ENCODE measurements at places on chromosomes 12 and 14.

GRCh38 chr14:90126260-90126659 lies 64.5 kb downstream of the KCNK13 start:
- DNase-seq: no peak

- DNase-seq: no peak
These were observed 367.4 kb downstream of the BTG1 start for GRCh38 chr12:91778091-91778832.

GRCh38 chr12:86148612-86149011 lies 107.6 kb downstream of the MGAT4C start:
- no peak for DNase-seq

- no peak for DNase-seq
These were observed 95.6 kb upstream of the SLC38A2 start for GRCh38 chr12:46468160-46468559.

- DNase-seq: no peak
These were observed 45.0 kb downstream of the ACTN1 start for GRCh38 chr14:68934066-68934465.

DNA sequence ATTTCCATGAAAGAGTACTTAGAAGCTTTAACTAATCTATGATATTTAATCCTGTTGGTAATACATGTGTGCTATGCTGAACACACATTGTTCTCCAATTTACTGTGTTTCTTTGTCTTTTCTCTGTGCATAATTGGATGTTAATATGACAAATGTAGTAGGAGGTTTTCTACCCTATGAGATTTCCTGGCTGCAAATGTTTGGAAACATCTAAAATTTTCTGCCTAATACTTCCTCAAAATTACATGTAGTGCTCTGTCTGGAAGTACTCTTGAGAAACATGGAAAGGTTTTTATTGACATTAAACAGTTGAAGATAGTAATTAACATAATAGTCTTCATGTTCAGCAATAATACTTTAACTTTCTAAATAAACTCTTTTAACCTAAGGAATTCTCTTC lies 213.0 kb downstream of the KITLG start:
- no peak for DNase-seq

- no peak for DNase-seq
These were observed 47.8 kb downstream of the VRK1 start for GRCh38 chr14:96844857-96845570.

DNA sequence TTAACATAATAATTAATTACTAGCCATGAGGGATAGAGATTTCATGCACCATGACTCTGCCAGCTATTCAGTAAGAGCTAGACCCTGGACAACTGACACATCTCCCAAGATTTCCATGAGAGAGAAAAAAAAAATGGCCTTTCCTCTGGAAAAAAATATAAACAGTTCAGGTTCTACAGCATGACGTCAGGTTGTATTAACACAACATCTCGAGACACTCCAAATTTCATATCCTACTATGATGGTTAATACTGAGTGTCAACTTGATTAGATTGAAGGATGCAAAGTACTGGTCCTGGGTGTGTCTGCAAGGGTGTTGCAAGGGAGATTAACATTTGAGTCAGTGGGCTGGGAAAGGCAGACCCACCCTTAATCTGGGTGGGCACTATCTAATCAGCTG lies 11.1 kb downstream of the DBX2 start:
- DNase-seq: no peak

GRCh38 chr14:58638231-58639197 lies 752 bp downstream of the DACT1 start:
- DNase-seq: no peak

GRCh38 chr12:132397152-132397933 lies 68.0 kb upstream of the GALNT9 start:
- DNase-seq: no peak

Data from stimulated activated CD8-positive, alpha-beta memory T cell treated with anti-CD3 and anti-CD28 coated beads, Interleukin-2, amount 100 ng/mL, for 1 hour (primary cell).